CD4-positive, alpha-beta T cell treated with Interleukin-6 for 4 hours (primary cell): ENCODE measurements at places on chromosomes 11 and 22.

- no peak for DNase-seq
Measured at GRCh38 chr11:86636275-86636674, 36.1 kb downstream of the ME3 start.

GRCh38 chr11:103845331-103845730 lies 191.1 kb upstream of the DDI1 start:
- no peak for DNase-seq

DNA sequence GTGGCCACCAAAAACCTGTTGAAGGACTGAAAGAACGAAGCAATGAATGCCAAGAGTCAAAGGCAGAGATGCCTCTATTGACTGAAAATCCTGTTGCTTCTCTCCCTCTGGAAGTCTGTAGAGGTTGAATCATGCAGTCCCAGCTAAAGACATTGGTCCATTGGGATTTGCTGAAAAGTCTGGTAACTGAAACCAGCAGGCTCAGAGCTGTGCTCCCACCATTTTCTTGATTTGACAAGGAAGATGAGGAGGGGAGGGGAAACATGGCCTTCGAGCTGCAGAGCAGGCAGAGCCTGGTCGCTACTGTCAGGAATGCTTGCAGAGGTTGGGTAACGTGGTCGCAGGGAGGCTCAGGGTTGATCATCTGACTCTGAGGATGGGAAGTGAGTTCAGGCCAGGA lies 72.8 kb upstream of the CSNK2A3 start:
- no peak for DNase-seq

DNA sequence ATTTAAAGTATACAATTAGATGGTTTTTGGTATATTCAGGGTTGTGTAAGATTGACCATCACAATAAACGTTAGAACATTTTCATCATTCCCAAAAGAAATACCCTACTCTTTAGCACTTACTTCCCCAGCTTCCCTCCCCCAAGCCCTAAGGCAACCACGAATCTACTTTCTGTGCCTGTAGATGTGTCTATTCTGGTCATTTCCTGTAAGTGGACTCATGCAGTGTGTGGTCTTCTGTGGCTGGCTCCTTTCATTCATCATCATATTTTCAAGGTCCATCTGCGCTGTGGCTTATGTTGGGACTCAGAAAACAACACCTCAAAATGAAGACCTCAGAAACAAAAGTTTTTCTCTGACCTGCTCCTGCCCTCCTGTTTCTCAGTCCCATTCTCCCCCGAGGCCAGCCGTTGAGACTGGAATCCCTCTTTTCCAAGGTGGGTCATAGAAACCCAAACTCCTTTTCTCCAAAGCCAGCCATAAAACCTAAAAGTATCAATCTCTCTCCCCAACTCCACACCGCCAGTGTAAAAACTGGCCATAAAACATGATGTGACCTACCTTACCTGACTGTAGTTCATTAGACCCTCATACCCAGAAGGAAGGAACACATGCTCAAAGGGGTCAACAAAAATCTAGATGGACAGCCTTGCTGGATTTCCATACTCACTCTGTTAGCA lies 12.9 kb upstream of the TMPRSS13 start:
- no peak for DNase-seq

DNA sequence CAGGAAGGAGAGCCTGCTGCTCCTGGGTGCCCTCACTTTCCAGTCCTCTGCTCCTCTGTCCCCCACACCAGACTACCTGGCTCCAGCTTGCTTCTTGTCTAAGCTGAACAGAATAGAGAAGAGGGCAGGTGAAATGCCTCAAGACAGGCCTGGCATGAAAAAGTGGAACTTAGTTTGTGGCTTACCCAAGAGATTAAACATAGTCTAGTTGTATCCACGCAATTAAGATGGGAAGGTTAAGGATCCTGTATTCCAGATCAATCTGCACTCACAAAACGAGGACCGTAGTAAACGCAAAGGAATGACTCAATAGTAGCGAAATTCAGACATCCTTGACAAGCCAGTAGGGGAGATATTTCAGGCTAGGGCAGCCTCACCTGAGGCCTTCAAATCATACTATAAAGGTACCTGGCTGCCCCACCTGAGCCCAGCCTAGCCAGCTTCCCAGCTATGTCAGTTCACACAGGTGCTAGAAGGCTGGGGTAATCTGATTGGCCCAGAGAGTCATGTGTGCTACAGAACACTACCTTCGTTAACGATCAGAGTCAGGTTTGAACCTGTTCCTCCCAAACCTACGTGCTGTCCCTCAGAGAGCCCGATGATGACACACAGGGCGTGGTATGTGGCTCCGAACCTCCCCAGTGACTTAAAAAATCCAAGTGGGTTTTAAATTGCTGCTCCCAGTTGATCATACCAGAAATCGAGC lies 46.5 kb downstream of the AHNAK start:
- no peak for DNase-seq

DNA sequence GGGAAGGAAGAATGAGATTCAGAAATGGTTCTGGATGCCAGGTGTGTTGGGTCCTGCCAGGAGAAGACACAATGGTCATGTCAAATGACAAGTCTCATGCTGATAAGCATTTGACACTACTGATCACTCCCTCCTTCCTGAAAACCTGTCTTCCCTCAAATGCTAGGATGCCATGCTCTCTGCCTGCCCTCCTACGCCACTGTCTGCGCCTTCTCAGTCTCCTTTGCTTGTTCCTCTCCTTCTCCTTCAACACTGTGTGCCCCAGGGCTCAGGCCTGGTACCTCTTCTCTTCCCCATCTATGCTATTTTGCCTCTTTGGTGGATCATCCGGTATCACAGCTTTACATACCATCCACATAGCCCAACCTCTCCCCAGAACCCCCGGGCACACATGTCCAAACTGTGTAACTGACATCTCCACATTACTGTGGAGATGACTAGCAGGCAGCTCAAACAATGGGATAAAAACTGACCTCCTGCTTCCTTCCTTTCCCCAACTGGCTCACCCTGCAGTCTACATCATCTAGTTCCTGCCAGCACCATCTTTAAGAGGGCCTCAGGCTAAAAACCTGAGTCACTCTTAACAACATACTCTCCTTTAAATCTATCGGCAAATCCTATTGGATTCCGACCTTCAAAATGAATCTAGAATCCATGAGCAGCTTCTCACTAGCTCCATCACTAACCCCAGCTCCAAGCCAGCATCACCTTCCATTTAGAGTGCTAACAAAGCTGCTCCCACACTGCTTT lies 8.2 kb downstream of the AP1B1 start:
- no peak for DNase-seq

DNA sequence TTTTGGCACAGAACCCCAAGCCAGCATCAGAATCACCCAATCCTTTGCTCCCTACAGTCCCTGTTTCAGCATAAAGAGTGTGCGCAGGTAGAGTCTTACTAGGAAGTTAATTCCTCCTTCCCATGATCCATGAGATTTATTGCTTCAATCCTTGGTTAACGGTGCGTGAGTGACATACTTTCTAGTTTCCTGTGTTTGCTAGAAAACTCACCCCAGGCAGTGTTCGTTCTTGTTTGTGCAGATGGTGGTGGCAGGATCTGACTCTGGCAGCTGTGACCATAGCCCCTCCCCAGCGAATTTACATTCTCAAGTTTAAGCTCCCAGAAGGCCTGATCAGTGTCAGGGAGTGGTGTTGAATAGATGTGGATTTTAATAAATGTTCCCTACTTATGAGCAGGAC lies 106.7 kb upstream of the CCT8L2 start:
- DNase-seq, result no peak

DNA sequence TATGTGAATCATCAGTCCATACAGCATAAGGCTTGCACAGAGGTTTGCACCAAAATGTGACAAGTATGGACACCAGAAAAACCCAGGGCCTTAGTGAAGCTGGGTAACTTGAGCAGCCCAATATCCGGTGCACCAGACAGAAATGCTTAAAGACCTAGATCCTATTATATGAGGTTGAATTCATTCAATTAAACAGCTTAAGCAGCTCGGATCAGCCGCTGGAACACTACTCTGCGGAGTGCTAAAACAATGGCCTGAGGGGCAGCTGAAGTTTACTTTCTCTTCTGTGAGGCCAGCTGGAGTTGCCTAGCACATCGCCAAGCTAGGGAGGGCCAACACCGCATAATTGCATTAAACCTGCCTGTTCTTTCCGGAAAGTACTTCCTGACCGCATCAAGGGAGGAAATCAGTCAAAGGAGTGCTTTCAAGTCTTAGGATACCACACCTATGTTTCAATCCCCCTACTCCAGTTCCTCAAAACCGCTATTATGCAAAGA lies 17.0 kb upstream of the FAM181B start:
- DNase-seq, result peak; percentile 42

GRCh38 chr22:33303099-33303498 lies 244.9 kb upstream of the SYN3 start:
- no peak for DNase-seq

DNA sequence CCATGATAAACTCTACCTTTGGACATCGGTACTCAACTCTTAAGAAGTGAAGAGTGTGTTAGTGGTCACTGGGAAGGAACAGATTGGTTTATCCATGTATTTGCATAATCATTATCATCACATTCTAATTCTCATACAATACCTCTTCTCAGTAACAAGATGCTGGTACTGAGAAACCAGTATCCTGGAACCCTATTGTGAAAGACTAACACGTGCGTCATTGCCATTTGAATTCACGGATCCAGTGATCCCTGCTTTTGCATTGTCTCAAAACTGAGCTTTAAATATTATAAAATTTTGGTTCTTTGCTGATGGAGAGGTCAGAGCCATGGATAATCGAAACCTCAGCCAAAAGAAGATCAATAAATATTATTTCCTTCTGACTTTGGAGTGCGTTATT lies 35.2 kb downstream of the KIRREL3 start:
- DNase-seq, result no peak

DNA sequence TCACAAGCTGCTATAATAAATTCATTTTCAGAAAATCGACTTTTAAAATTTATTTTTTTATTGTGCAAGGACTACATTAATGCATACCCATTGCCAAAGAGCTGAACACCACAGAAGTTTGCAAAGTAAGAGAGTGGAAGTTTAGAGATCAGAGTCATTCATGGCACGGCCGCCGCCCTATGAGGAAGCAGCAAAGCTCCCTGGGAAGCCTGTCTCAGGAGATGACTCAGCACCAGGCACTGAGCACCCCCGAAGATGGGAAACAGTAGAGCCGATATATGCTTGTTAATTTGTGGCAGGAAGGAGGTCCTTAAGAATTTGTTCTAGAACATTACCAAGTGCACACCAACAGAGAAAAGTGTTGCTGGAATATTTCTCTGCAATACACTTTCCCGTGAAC lies 693.7 kb downstream of the OPCML start:
- no peak for DNase-seq

- DNase-seq, result no peak
Measured at GRCh38 chr11:76376746-76377558, 4.0 kb downstream of the THAP12 start.
